ENCODE measurements at places on chromosomes 3 and 15.

- no peak for DNase-seq
Measured at GRCh38 chr3:188071636-188072035, 82.3 kb upstream of the LPP start.

GRCh38 chr3:170642882-170643601 is 57.2 kb upstream of the SLC7A14 start:
- DNase-seq: no peak

DNA sequence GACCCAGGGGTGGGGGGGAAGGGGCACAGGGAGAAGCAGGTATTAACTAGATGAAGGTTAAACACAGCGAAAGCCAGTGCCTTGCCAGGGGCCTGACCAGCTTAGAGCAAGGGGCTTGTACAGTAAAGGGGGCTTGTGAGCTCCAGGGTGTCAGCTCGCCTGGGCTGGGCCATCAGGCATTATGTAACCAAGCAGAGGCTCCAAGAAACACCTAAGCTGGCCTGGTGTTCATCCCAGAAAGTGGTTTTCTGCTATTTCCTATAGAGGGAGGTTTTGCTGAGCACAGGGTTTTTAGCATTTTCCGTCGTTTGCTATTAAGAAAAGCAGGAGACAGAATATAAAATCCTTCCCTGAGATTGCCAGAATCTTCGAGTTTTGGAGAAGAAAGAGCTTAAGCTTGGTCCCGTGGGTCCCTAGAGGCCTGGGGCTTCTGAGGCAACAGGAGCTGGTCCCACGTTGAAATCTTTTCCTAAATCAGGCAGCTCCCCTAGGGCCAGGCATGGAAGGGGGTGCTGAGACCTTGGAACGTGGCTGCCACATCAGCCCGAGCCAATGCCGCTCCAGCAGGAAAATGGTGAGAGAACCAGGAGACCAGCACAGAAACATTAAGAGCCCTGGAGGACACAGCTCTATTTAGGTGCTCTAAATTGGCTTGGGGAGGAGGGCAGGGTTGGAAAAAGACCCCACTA is 71.4 kb downstream of the ISG20 start:
- DNase-seq: no peak

GRCh38 chr3:34408088-34408487 is 609.7 kb downstream of the PDCD6IP start:
- no peak for DNase-seq

GRCh38 chr3:70386846-70387245 is 74.4 kb upstream of the MDFIC2 start:
- no peak for DNase-seq

- no peak for DNase-seq
Measured at GRCh38 chr15:26065723-26066122, 202.6 kb upstream of the ATP10A start.
